ENCODE measurements at places on chromosomes 3 and 15.
A peak's percentile ranks its signal among the peaks of the same experiment; 100 is the strongest.

GRCh38 chr3:18436213-18436612 is 11.1 kb upstream of the SATB1 start:
- no peak for DNase-seq

DNA sequence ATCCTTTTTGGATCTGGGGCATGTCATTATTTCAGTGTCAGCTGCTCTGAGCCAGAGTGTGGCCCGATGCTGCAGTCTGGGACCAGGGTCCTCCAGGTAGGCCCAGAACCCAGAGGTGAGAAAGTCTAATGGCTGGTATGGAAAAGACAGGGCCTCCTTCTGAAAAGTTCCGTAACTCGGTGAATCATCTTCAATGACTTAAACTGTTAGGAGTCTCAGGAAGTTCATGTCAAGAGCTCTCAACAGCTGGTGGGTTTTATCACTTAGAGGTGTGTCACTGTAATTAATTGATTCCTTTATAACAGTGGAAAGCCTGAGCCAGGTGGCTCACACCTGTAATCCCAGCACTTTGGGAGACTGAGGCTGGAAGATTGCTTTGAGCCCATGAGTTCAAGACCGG is 28.5 kb upstream of the PDE8A start:
- no peak for DNase-seq

DNA sequence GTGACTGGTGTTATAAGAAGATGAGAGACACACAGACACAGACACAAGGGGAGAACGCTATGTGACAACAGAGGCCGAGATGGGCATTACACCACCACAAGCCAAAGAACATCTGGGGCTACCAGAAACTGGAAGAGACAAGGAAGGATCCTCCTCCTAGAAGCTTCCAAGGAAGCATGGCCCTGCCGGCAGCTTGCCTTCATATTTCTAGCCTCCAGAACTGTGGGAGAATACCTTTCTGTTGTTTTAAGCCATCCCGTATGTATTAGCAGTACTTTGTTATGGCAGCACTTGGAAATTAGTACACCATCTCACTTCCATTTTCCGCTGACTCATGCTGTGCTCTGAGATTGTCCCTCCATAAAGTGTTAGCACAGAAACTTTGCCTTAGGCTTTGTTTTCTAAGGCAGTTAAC is 38.7 kb upstream of the CA12 start:
- DNase-seq, result peak; percentile 11

GRCh38 chr3:183779896-183780465 is 45.4 kb downstream of the MAP6D1 start:
- no peak for DNase-seq

DNA sequence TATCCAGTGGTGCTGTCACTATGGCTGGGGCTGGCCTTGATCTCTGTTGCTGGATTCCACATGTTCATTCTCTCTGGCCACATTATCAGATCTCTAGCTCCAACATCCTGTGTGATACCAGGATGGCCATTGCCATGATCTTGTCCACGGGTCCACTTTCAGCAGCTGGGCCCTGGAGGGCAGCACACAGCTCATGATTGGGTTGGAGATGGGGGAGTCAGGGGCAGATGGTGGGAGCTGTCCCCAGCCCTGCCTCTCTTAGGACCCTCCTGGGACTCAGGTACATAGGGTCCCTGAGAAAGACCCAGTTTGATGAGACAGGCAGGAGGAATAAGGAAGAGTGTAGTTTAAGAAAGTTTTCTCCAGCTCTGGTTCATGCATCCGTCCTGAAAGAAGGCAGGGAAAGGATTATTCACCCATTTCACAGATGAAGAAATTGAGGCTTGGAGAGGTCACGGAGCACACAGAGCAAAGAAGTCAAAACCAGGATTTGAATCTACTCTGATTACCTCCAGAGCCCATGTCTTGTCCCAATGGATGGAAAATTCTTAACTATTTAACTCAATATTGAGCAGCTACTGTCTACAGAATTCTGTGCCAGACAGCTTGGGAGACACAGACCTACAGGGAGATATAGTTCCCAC is 100.5 kb downstream of the LINGO1 start:
- no peak for DNase-seq

DNA sequence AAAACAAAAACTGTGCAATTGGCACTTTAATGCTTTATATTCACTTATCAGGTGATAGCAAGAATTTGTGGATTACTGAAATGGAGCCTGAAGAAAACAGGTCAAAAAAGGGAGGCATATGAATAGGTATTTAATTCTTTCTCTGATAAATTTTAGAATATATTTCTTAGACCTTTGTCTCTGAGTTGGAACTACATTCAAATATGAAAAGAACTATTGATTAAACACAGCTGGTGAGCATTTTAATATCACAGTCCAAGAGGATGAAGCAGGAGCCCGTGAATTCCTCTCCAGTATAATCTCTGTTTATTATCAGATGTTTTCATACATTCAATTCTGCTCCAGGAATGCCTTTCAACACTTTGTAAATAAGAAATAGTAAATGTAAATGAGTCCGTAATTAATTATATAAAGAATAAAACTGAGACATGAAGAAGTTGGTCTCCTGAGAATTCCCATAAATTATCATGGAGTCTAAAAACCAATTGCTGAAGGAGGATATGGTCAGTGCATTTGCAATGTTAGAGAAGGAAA is 86.3 kb upstream of the ARHGEF26 start:
- no peak for DNase-seq

DNA sequence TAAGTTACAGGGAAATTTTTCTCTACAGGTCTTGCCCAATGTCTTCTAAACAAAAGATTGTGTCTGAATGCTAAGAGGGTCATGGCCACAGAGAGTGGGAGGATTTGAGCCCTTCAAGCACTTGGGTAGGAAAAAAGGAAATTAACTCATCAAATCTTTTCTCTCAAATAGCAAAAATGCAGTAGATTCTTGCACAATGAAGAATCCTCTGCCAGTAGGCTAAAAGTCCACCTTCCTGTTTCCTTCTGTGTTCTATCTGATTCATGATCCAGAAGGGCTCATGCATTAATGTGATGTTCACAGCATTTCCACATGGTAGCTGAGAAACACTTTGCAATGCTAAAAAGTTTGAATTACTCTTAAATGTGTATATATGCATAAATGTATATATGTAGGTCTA is 177.1 kb downstream of the CD47 start:
- DNase-seq, result no peak

GRCh38 chr15:77808075-77808474 is 175.4 kb upstream of the LINGO1 start:
- no peak for DNase-seq

DNA sequence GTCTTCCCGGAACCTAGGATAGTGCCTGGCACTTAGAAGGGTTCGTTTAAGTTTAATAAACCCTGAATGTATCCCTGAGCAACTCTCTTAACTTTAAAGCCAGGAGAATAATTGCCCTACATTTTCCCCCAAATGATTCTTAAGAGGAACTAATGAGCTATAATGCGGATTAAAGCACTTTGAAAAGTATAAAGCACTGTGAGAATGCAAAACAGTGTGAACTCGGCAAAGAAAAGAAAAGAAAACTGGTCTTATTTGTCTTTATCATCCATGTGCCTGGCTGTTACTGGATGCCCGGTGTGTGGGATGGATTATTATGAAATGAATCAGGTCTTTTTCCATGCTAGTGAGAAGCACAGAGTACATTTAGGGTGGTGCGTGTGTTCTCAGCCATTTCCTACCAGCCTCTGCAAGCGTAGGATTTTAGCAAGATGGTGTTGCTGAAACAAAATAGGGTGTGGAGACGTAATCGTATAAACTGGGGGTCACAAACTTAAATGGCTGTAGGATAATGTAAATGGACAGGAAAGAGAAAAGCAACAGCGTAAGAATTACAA is 983 bp downstream of the KBTBD12 start:
- DNase-seq, result no peak

GRCh38 chr3:97102641-97103040 is 288.2 kb downstream of the EPHA6 start:
- DNase-seq, result no peak

GRCh38 chr3:184186184-184186901 is at the start of gene ABCF3:
TSS of gene ABCF3 (plus strand) at chr3:184186199. CDS start at chr3:184186208, 9 bp downstream.
- DNase-seq, result no peak

- no peak for DNase-seq
Measured at GRCh38 chr3:151753846-151754245, 20.1 kb downstream of the AADACL2 start.

DNA sequence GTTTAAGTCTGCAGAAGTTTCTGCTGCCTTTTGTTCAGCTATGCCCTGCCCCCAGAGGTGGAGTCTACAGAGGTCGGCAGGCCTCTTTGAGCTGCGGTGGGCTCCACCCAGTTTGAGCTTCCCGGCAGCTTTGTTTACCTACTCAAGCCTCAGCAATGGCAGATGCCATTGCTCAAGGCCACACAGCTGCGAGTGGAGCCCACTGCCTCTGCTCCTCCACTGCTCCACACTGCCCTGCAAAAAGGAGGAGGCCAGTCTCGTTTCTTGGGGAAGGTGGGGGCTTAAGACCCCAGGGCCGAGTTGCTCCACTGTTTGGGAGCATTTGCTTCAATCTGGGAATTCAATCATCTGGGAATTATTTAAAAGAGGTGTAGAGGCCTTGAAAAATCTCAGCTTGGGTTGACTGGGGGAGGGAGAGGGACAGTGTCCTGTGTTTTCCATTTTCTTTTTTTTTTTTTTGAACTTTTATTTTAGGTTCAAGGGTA is 144.6 kb upstream of the MEF2A start:
- DNase-seq, result no peak

GRCh38 chr15:67107014-67107812 is 41.8 kb downstream of the SMAD3 start:
- peak; percentile 42 for DNase-seq

- no peak for DNase-seq
Measured at GRCh38 chr3:180267202-180267843, 230.6 kb upstream of the PEX5L start.

DNA sequence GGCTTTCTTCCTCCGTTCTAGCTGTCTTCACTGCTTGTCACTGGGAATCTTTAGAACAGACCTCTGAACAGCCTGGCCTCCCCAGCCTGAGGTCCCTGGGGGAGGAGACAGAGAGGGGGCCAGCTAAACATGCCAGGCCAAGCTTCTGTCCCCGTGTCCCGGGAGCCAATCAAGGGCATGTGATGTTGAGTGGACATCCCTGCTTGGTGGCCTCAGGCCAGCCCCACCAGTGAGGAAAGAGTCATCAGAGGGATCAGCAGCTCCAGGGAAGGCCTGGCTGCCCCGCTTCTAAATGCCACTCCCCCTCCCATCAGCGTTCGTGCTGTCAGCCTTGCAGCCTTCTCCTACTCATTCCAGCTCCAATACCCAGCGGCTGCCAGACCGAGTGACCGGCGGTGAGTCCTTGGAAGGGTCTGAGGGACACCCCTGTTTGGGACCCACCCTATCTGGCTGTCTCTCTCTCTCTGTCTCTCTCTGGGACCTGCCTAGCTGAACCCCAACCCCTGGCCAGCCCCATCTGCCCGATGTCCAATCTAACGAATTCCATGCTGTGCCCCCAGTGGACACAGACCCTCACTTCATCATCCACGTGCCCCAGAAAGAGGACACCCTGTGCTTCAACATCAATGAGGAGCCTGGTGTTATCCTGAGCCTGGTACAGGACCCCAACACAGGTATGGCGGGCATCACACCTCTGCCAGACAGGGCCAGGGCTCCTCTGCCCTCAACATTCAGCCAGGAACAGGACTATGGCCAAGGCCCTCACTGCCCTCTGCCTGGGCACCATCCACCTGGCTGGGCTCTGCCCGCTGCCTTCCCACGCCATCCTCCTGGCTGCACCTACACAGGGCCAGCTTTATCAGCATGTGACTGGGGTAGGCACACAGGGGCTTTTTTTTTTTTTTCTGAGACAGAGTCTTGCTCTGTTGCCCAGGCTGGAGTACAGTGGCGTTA is 6.6 kb upstream of the ITIH3 start:
- DNase-seq, result no peak

- no peak for DNase-seq
Measured at GRCh38 chr15:70240820-70241430, 143.2 kb upstream of the TLE3 start.

All from HEK293T (cell line).